ENCODE measurements at places on chromosomes 1 and 21.

- DNase-seq, result no peak
These were observed 19.0 kb upstream of the PRSS38 start for GRCh38 chr1:227796359-227796915.

DNA sequence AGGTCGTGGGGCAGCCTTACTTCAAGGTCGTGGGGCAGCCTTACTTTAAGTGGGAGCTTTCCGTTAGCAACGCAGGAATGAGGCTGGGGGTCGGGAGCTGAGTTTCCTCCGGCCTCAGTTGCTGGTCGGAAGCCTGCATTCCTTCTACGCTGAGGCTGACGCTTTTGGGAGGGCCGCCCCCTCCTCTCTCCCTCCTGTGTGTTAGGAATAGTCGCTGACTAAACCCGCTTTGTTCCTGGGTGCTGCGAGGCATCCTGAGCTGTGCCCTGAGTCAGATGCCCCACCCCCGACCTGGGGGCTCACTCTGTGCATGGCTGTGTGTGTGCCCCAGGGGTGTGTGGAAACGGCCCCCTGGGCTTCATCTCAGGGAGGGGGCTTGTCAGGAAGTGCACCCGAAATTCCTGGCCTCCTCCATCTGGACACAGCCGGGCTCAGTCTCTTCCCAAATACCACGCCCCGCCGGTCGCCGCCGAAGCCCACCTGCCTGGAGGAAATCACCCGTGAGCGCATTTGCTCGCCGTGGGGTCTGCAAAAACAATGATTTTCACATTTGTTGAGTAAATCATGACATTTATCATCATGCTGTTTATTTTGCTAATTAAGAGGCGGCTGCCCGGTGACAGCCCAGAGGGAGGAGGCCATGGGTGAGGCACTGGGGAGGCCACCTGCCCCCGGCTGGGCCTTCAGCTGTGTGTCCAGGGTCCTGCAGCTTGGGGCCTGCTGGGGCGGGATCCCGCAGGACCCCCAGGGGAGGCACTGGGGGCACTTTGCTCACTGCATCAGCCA is 121.4 kb downstream of the PRDM16 start:
- no peak for DNase-seq

DNA sequence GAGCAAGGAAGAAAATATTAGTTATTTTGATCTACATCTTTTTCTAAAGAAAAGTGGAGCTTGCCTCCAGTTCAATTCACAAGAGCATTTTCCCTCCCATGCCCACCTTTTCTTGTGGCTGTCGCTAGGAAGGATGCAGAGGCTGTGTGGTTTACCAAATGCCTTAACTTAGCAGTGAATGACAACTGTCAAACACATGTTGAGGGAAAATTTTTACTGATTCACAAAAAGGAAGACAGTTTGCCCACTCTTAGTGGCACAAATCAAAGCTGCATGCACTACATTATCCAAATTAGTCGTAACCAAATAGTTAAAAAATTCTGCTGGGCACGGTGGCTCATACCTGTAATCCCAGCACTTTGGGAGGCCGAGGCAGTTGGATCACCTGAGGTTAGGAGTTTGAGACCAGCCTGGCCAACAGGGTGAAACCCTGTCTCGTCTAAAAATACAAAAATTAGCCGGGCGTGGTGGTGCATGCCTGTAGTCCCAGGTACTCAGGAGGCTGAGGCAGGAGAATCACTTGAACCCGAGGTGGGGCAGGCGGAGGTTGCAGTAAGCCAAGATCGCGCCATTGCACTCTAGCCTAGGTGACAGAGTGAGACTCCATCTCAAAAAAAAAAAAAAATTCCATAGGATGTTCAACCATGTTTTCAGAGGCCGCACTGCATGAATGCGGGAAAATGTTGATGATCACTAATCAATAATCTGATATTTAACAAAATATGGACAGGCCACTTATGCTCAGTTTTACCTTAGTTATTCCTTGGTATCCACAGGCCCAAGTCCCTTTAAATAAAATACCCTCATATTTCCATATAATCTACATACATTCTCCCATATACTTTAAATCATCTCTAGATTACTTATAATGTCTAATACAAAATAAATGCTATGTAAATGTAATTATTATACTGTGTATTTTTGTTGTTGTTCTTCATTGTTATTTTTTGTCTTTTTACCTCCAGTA is 9.0 kb downstream of the COX20 start:
- no peak for DNase-seq

- no peak for DNase-seq
These were observed 239.8 kb downstream of the SDCCAG8 start for GRCh38 chr1:243495442-243496186.

- no peak for DNase-seq
These were observed 33.5 kb downstream of the CFAP57 start for GRCh38 chr1:43205671-43206070.

DNA sequence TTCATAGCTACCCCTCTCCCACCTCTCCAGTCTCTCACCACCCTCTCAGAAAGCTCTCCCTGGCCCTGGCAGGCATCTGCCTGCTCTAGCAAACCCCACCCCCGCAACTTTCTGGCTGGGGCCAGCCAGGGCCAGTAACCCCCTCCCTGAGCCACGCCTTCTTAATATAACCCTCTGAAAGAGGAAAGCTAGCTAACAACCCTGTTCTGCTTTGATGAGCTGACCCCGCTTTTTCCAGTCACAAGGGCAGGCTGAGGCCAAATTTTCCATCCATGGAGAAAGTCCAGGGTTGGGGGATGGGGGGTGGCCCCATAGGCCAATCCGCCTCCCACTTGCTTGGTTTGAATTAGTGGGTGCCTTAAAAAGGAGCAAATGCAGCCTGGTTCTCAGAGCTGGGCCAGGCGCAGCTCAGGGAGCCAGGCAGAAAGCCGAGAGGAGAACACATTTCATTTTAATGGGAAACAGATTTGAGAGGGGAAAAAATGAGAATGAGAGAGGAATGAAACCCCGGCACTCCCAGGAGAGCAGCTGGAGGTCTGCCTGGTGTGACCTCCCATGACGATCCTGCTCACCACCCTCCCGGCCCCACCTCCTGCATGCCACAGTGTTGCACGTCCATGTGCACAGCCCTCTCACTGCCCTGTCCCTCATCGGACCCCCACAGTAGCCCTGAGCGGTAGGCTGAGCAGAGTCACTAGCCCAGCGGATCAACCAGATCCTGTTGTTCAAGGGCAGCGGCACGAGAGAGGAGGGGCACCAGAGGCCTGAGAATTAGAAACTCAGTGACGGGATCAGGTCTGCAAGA is 62.3 kb downstream of the OPTC start:
- no peak for DNase-seq

- no peak for DNase-seq
These were observed 894 bp upstream of the TSEN15 start for GRCh38 chr1:184050636-184051035.

DNA sequence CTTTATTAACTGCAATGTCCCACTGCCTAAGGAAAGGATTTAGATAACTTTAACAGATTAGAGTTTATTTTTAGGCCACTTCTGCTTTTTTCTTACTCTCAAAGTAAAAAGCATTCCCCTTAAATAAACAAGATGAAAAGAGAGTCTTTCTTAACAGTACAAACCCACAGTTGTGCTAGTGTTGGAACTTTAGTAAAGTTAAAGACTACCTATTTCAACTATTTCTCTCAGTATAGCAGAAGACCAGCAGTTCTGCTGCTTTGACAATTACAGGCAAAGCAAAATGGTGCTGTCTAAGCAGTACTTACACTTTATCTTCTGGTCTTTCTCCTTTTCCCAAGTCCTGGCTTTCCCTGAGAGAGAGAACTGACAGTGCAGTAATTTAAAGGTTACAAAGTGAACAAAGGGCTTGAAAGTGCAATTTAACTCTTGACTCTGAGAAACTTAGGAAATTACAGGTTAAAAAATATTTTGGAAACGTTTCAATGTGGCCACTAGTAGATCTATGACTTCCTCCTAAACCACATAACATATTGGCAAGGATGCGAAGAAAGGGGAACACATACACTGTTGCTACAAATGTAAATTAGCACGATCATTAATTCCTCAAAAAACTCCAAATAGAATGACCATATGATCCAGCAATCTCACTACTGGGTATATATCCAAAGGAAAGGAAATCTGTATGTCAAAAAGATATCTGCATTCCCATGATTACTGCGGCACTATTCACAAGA is 135.4 kb upstream of the POGK start:
- no peak for DNase-seq

DNA sequence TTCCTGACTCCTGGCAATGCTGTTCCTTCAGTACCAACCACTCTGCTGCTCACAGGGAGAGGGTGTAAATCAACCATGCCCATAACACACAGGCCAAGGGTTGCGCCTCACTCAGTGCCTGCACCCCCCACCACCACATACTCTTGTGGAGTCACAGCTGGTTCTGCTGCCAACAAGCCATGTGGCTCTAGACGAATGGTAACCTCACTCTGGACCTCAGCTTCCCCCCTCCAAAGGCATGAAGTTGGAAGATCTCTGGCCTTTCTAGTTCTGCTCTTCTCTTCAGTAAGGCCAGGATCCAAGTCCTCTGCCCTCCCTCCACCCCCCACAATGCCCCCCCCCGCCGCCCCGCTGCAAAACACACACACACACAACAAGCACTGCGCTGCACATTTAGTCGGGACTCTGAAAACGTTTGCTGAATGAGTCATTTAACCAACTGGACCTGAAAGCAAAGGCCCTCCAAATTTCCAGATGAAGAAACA is 1.7 kb upstream of the GLIS1 start:
- DNase-seq, result no peak

GRCh38 chr1:53060579-53060978 is 1.4 kb upstream of the PODN start:
- no peak for DNase-seq

DNA sequence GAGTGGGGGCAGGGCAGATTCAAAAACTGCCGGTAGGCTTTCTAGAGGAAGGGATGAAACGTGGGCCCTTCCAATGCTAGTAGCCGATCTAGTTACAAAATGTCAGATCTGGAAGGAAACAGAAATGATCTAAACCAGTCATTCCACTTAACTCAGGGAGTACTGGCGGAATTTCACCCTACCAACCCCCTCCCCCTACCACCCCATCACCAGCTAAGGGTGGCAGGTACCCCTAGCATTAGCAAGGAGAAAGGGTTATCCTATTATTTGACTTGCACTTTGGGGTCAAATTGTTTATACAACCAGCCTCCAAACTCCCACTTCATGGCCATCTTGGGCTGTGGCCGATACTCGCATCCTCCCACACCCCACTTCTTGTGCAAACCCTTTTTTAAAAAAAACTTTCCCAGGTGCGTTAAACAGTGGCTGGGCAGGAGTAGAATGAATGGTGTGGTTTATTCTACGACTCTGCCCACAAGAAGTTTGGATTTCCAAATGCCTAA is 644 bp upstream of the MRPL24 start:
- DNase-seq, result no peak

DNA sequence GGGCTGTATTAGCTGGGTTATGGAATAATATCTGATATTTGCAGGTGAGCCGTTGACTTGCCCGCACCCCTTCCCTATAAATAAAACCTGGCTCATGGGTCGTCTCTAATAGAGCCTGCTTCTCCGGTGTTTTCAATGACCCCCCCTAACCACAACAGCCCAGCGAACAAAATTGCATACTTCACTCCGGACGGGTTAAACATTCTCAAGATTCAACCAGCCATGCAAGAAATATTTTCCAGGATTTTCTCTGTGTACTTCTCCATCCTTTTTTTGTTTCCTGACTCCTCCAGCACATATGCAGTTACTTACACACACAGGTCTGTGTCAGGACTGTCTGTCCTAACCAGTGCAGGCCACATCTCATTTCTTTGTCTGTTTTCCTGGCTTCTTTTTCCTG is 267.7 kb downstream of the ZNF648 start:
- no peak for DNase-seq

DNA sequence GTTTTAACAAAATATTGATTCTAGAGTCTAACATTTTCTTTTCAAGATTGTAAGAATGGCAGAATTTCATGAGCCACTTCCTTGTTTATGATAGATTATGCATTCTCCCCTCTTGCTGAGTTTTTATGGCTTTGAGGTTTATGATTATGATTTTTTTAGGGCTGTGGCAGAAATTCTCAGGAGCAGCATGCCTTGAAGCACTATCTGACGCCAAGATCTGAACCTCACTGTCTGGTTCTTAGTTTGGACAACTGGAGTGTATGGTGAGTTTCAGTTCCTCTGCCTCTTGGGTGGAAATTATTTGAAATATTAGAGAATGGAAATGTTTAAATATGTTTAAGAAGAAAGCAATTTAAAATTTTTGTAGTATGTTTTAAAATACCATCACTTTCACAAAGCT is 10.2 kb downstream of the USP16 start:
- DNase-seq, result no peak

DNA sequence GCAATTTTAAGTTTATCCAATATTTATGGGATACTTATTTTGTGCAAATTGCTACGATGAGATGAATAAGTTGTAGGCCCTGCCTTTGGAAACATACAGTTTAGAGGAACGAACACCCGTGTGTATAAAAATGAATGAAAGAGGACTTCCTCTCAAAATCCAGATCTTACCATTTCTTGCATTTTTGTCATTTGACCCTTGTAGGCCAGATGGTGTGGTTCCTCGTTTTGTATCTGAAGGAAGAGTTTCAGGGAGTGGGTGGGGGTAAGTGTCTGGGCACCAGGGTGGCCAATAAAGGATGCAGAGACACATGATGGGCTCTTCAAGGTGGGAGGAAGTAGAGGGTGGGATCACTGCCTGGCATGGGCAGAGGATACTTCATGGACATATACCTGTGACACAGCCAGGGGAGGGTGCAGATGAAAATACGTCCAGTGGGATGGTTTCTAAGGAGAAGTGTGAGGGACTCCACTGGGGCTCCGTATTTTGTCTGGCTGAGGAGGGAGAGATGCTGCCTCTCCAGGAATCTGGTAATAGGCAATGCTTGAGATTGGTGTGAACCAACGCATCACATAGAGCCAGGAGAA is 14.4 kb downstream of the MAPKAPK2 start:
- no peak for DNase-seq

- no peak for DNase-seq
These were observed 146.0 kb downstream of the RERE start for GRCh38 chr1:8671306-8671917.

DNA sequence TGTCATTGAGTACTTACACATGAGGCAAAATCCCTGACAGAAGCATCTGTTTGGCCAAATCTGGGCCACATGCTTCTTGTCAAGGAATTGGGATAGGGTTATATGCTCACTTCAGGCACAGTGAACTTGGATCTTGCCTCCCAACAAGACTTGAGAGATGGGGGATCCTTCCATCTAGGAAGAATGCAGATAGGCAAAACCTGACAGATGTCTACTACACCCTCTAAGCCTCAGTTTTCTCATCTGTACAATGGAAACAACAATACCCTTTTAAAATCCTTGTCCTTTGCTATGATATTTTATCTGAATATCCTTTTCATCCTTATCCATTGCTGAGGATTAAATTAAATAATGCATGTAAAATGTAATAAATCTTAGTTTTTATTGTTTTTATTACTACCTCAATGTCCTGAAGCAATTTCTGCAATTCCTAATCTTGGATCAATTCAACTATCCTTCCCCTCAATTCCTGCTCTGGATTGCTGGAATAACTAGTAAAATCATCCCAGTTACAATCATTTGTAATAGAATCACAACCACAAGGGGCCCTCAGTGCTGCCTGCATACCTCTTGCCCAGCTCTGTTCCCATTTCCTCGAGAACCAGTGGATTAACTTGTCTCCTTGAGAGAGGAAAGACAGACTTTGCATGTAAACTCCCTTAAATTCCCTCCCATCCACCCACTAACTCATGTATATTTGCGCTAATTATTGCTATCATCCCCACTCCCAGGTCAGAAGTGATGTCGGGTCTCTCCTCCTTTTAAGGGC is 8.1 kb upstream of the XPR1 start:
- no peak for DNase-seq

GRCh38 chr21:41095983-41096382 is 72.0 kb upstream of the BACE2 start:
- DNase-seq, result no peak

- no peak for DNase-seq
These were observed 599.8 kb upstream of the CXADR start for GRCh38 chr21:16913010-16913409.

- no peak for DNase-seq
These were observed 147.9 kb downstream of the PTGER3 start for GRCh38 chr1:70899735-70900134.

Measured in activated T-helper 1 cell treated with anti-CD3 and anti-CD28 coated beads, Interleukin-2, amount 50 U/mL, for 16 hours (primary cell).